Testis (tissue), 5 donors: ENCODE measurements at places on chromosomes 13 and 19. TPM values are rescaled to one million over a fixed set of nuclear protein-coding genes. Genes with fewer than 3 reads are reported as not detected.
A peak's percentile ranks its signal among the peaks of the same experiment; 100 is the strongest.

CEACAM8 gene
- total RNA-seq: 0.16 TPM

- no peak for DNase-seq
These were observed 5.6 kb upstream of the PRKD2 start for GRCh38 chr19:46722421-46723022.

DNA sequence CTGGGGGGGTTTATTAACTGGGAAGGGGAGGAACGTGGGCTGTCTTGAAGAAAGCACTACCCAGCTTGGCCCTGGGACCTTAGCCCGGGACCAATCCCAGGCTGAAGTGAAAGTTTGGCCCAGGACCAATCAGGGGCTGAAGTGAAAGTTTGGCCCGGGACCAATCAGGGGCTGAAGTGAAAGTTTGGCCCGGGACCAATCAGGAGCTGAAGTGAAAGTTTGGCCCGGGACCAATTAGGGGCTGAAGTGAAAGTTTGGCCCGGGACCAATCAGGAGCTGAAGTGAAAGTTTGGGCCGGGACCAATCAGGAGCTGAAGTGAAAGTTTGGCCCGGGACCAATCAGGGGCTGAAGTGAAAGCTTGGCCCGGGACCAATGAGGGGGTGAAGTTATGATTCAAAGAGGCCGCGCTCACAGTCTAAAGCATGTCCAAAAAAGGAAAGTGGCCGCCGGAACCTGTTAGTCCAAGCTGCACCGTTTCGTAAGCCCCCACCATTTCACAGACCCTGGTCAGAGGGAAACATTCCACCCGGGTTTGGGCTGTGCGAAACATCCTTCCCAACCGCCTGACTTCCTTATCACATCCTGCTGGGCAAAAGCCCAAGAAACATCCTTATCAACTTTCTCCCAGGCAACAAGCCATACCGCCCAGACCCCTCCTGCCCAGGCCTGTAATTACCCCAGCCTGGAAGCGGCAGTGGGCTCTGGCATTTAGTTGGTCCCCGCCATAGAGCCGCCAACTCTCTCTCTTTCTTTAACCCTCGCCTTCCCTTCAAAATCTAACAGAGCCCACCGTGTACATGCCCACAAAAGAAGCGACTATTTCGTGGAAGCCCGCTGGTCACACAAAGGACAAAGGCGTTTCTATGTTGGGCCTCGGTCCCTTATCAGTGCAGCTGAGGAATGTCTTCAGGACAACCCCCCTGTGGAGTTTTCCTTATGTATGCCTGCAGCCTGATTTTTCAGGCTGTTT is 1.1 kb downstream of the ZNF850 start:
- peak; percentile 92 for DNase-seq

DNA sequence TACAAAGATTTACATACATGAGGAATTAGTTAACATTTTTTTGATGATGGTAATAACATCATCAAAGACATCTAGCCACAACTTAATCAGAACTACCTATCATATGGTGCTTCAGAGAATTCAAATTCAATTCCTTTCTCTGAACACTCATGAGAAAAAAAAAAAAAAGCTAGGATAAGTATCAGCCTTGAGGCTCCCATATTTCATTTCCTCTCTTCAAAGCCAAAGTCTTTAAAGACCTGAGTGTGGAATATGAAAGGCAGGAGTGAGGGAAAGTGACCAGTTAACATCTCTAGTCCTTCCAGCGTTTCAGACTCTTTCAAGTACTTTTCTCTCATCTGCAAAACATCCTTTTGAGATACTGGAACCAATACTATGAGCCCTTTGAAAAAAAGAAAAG is 137.5 kb downstream of the DCLK1 start:
- no peak for DNase-seq

C5AR2 gene
- 3.9 TPM for total RNA-seq

GRCh38 chr13:80012251-80012650 is 328.7 kb downstream of the SPRY2 start:
- peak; percentile 15 for DNase-seq

ZNF675 gene
- 16.7 TPM for total RNA-seq

SULT2A1 gene
- total RNA-seq: 1.2 TPM

DNA sequence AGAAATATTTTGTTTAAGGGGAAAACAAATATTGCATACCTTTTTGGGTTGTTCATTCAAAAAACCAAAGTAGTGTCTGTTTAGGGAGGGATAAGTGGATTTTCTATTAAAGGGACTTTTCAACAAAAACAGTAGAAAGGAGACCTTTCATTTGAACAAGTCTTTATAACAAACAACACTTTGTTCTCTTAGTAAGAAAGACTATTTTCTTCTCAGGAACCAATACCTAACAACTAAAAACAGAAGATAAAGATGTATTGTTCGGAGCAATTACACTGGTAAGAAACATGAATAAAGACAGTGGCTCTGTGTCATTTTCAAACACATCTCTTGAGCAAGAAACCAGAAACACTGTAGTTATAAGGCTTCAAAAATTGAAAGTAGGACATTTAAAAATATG is 1610.1 kb upstream of the PCDH20 start:
- no peak for DNase-seq

DNA sequence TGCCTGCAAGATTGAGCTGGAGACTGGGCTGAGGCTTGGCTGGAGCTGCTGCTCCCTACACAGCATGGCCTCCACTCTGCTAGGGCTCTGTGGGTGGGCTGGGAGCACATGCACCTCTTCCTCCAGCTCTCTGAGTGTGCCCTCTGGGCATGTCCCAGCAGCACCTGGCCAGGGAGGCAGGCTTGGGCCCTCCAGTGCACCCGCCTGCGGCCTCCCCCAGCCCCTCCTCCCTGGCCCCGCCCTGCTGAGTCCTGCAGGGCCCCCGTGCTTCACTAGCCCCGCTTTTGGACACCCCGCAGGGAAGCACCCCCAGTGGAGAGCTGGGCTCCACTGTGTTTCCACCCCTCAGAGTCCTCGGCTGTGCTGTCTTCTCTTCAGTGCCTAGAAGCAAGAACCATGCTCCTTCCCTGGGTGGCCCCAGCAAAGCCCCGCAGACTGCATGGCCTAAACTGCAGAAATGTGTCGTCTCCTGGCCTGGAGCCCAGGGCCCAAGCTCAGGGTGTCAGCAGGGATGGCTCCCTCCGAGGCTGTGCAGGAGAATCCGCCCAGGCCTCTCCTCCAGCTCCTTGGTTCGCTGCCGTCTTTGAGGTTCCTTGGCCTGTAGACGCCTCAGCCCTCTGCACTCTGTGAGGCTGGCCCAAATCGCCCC is 5.0 kb upstream of the TEX29 start:
- DNase-seq: no peak

LGALS7 gene
- total RNA-seq: not detected

- DNase-seq: no peak
These were observed 7.0 kb upstream of the NPAS1 start for GRCh38 chr19:47012617-47013016.

KLK1 gene
- total RNA-seq: 0.43 TPM

GRCh38 chr19:6115992-6116391 is 5.7 kb upstream of the RFX2 start:
- DNase-seq: no peak

DNA sequence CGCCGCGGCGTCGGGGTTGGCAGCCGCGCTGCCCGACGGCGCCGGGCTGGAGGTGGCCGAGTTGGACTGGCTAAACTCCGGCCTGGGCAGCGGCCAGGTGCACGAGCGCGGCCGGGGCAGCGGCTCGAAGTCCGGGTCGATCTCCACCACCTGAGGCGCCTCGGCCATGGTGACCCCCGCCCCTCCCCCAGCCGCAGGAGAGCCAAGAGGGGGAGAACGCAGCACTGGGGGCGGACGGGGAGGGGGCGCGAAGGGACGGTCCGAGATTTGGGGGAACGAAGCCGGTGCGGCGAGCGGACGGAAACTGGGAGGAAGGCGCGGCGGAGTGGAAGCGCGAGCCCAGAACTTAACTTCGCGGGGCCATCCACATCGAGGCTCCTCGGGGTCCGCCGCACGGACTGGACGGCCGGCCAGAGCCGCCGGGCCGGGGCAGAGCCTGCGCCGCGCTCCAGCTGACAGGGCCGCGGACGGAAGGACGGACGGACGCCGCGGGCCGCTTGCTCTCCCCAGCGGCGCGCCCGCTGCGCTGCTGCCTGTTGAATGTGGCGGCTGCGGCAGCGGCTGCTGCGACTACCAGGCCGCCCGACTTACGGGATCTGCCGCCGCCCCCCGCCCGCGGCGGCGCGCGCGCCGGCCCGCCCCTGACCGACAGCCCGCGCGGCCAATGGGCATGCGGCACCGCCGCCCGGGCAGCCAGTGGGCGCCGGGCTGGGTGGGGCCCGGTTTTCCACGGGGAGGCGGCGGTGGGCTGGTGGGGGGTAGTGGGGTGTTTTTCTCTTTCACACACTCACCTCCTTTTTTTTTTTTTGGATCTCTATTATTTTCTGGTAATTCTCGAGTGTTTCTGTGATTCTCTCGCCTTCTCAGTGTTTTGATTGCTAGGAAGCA is at the start of gene FOXO1:
TSS of gene FOXO1 (minus strand) at position 597 of the 888 bp plus-strand sequence. CDS start at position 168, 429 bp downstream.
- peak; percentile 89 for DNase-seq

GRCh38 chr13:30624630-30625029 is 6.9 kb downstream of the USPL1 start:
- DNase-seq: no peak

- DNase-seq: no peak
These were observed 16.9 kb upstream of the F7 start for GRCh38 chr13:113088691-113089020.

FXYD7 gene
- total RNA-seq: not detected

DNA sequence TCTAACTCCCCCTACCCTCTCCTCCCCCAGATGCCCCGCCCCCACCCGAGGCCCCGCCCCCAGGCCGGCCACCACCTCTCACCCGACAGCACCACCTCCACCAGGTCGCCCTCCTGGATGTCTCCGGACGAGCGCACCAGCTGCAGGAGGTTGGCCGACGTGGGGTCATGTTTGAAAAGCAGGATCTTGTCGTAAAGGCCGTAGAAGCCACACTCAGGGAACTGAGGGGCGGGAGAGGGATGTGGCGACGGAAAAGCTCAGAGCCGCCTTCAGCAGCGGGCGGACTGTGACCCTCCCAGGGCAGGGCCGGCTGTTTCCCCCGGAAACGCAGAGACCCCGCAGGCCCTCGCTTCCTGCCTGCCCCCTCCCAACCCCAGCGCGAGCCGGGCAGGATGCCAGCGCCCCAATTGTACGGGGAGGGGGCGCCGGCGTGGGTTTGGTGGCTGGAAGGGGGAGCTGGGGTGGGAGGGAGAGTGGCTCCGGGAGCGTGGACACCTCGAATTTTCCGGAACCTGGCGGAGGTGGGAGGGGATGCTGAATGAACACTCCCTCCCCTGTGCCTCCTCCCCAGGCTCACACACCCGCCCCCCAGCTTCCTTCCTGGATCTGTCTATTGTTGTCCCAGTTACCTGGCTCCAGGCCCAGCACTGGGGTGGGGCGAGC is 3.0 kb downstream of the PRKD2 start:
- DNase-seq: peak; percentile 92

DNA sequence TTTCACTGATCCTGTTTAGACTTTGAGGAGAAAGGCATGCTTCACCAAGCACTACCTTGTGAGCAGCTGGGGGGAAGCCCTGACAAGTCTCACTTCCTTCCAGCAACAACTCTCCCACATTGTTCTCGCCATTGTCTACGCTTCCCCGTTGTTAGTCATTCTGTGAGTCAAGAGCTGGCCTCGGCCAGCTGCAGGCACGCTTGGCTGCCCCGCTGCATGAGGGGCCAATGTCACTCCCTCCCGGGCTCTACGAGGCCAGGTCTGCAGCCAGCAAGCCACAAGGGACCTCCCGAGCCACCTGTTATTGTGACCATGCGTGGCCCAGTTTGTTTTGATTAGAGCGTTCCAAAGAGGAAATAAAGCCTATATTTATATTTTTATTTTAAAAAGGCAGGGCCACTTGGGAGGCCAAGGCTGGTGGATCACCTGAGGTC is 220.9 kb downstream of the FOXO1 start:
- no peak for DNase-seq

DNA sequence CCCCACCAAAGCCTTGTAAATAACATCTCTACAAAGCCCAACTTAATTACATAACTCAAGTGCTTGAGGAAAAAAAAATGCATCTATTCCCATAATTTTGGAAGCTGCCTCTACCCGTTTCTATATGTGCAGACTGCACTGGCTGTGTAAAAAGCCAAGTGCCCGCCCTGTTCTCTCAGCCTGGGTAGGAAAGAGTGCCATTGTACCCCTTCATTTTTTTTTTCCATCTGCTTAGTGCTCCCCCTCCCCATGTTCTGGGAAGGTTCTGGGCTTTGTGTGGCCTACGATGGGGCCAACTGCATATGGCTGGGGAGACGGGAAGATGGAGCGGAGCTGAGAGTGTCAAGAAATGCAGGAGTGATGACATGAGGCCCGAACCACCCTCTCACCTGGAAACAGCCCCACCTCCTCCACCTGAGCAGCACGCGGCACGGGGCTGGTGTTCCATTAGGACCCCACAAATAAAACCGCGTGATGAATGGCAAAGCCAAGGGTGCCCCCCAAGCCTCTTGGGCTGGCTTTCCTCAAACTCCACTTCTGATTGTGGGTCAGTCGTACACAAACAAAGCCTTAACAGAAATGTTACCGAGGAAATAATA is 42.1 kb downstream of the TSHZ3 start:
- no peak for DNase-seq
